ENCODE measurements at places on chromosomes 4 and X. TPM values are rescaled to one million over a fixed set of nuclear protein-coding genes. Genes with fewer than 3 reads are reported as not detected.

SERTM2 gene
- 1.5 TPM for polyA plus RNA-seq

SLC25A4 gene
- polyA plus RNA-seq: 18.8 TPM

NELFA gene
- polyA plus RNA-seq: 12.5 TPM

SYNPO2 gene
- polyA plus RNA-seq: 121 TPM

MAGEA9B gene
- polyA plus RNA-seq: not detected

DNA sequence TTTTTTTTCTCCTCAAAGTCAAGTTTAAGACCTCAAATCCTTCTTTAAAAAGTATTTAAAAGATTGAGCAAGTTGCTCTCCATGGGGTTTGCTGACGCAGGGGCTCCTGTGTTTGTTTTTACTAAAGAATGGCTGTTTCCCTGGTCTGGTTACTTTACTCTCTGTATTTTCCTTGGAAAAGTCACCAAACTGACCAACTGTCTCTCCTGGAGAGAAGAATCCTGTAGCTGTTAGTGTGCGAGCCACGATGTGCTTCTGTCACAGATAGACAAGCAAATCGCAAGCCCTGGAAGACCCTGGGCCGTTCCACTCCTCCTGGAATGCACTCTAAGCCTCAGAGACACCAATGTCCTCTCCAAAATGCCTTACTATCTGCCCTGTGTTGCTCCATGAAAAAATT lies 212.1 kb downstream of the CHIC2 start:
- H3K27ac ChIP-seq: no peak overlapping the region
- no peaks in the 10 kb centered on the region for H3K36me3 ChIP-seq
- H3K4me3 ChIP-seq: no peak overlapping the region
- DNase-seq: no peak

GRCh38 chrX:119790977-119791436 lies 423 bp downstream of the RPL39 start:
- peak overlapping the region; percentile 50 for H3K27ac ChIP-seq
- H3K4me3 ChIP-seq: peak overlapping the region; percentile 54
- no peak for DNase-seq
- no peaks in the 10 kb centered on the region for H3K36me3 ChIP-seq
- H3K27me3 ChIP-seq: no peaks in the 10 kb centered on the region
- H3K4me1 ChIP-seq: peaks cover 2% of the 10 kb centered on the region

- H3K4me1 ChIP-seq: peaks cover 3% of the 10 kb centered on the region
- H3K4me3 ChIP-seq: no peak overlapping the region
- DNase-seq: no peak
- no peaks in the 10 kb centered on the region for H3K27me3 ChIP-seq
Observed at GRCh38 chr4:78811034-78811433, 34.9 kb downstream of the BMP2K start.

DNA sequence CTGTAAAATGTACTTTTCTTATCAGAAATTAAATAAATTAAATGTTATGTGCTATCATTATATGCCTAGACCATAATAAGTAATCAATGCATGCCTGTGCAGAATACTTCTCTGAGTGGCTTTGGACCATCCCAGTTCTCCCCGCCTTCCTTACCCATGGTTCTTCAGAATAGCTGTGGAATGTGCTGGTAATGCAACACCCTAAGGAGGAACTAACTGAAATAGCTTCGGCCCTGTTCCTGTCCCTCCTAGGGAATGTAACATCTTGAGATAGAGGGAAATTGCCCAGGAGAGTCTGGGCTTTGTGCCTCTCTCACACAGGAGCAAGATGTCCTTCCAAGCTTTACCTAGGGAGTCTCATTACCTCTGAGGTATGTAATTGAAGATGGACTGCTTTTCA lies 693.6 kb upstream of the HS3ST1 start:
- no peaks in the 10 kb centered on the region for H3K36me3 ChIP-seq
- H3K4me3 ChIP-seq: no peak overlapping the region
- H3K4me1 ChIP-seq: no peaks in the 10 kb centered on the region
- H3K27ac ChIP-seq: no peak overlapping the region
- no peak for DNase-seq
- no peaks in the 10 kb centered on the region for H3K27me3 ChIP-seq

DNA sequence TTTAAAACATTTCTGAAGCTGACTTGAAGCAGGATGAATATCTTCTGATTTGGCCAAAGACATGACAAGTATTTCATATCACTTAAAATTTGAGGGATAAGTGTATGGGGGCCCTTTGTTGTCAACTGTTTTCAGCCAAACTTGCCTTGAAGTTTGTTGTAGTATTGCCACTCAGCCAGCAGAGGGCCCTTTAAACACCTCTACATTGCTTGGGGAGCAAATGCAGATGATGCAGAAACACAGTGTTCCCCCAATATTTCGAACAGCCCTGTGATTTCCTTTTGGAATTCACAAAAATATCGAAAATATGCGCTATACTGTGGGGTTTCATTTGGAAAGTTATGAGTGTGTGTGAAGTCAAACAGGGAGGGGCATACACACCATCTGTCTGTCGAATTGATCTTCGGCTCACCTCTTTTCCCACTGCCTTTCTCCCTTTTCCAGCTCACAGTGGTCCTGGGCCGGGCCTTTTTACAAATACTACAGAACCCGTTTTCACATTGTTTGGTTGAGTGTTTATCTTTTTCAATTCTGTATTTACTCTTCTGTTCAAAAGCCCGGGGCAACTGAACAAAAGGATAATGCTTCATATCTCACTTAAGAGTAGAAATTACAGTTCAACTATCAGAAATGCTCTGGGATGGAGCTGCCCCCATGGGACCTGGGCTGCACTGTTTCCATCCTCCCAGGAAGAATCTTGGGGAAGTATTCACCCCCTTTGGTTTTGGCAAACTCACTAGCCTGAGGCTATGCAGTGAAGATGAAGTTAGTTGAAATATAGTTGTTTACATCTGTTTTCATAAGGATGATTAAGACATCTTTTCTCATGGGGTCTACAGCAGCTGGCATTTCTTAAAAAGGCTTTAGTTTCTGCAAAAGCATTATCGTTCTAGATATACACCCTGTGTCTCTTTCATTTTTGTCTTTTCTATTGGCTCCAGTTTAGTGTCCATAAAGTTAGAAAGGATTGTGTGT lies 137.6 kb downstream of the EGF start:
- no peaks in the 10 kb centered on the region for H3K27me3 ChIP-seq
- no peak overlapping the region for H3K27ac ChIP-seq
- DNase-seq: peak; percentile 36
- H3K4me3 ChIP-seq: no peak overlapping the region

GRCh38 chr4:101500742-101501141 lies 153.4 kb upstream of the PPP3CA start:
- H3K4me1 ChIP-seq: no peaks in the 10 kb centered on the region
- no peaks in the 10 kb centered on the region for H3K36me3 ChIP-seq
- no peaks in the 10 kb centered on the region for H3K27me3 ChIP-seq
- DNase-seq: no peak
- no peak overlapping the region for H3K4me3 ChIP-seq

- peaks cover 3% of the 10 kb centered on the region for H3K4me1 ChIP-seq
- DNase-seq: no peak
- no peak overlapping the region for H3K27ac ChIP-seq
- no peaks in the 10 kb centered on the region for H3K27me3 ChIP-seq
Observed at GRCh38 chr4:77861495-77861894, 1.1 kb upstream of the MRPL1 start.

GRCh38 chrX:5155301-5155700 lies 1073.4 kb downstream of the NLGN4X start:
- no peak for DNase-seq
- no peaks in the 10 kb centered on the region for H3K27me3 ChIP-seq
- H3K4me3 ChIP-seq: no peak overlapping the region
- H3K4me1 ChIP-seq: no peaks in the 10 kb centered on the region

- no peaks in the 10 kb centered on the region for H3K36me3 ChIP-seq
- DNase-seq: peak; percentile 24
- H3K27me3 ChIP-seq: no peaks in the 10 kb centered on the region
Observed at GRCh38 chr4:145177511-145177905, 2.9 kb downstream of the OTUD4 start.

DNA sequence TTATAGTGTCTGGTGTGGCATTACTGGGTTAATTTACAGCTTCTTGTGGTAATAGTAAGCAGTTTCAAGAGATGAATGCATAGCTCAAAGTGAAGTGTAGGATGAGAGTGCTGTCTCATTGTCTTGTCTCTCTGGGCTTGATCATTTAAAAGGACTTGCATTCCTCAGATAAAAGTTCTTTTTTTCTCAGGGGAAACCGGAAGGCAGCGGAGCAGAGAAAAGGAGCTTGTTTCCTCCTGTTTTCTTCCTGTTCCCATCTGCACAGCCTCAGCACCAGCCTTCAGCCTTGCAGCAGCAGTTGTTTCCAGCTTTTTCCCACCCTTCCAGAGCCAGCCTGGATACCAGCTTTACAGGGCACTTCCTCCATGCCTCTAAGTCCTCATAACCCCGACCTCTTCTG lies 61.4 kb upstream of the LGI2 start:
- no peaks in the 10 kb centered on the region for H3K27me3 ChIP-seq
- H3K36me3 ChIP-seq: no peaks in the 10 kb centered on the region
- no peak for DNase-seq
- H3K4me1 ChIP-seq: no peaks in the 10 kb centered on the region

- H3K36me3 ChIP-seq: no peaks in the 10 kb centered on the region
- DNase-seq: no peak
- no peaks in the 10 kb centered on the region for H3K4me1 ChIP-seq
Observed at GRCh38 chr4:170674176-170674575, 584.4 kb upstream of the AADAT start.

DNA sequence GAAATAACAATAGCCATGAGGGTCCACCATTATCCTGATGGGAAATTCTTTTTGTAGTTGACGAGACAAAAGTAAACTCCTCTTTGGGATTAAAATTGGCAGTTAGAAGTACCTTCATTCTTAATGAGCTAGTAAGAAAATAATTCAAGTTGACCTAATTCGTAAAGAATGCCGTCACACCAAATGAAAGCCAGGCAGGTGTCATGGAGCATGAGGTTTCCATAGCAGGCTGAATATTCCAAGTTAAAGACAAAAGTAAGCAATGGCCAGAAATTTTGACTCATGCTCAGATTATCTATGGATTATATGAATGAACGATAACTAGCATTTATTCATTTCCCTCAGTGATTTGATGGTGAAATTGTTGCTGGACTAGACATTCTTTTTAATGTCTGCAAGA lies 192.2 kb upstream of the FAT1 start:
- H3K27ac ChIP-seq: no peak overlapping the region
- no peak overlapping the region for H3K4me3 ChIP-seq
- H3K36me3 ChIP-seq: no peaks in the 10 kb centered on the region
- DNase-seq: no peak

Measured in ovary (tissue), 10 donors.